ENCODE measurements at places on chromosomes 4 and X.

DNA sequence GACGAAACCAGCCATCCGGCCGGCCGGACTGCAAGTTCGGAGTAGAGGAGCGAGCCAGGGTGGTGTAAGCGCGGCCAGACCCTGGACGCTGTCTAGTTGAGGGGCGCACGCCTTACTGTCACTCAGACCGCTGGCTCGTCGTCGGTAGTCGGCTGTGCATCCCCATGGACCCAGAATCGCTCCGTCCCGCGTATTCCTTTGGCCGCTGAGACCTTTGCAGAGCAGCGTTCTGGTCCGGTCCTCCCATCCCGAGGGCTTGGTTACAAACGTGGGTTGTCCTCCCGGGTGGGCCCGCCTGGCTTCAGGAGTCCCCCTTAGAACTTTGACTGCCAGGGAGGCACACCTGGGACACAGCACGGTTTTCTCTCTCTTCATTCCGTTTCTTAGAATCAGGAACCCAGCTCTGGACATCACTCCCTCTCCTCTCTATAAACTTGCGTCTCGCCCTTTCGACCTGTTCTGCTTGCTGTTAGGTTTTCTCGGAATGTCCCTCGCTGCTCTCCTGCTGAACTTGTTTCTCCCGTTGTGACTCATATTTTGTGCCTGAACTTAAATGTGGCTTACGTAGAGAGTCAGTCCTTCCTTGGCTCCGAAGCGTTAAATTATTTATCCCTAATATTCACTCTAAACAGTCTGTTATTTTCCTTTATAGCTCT lies 672 bp downstream of the PGM2 start:
- DNase-seq = no peak

GRCh38 chr4:84484236-84484635 lies 14.9 kb downstream of the NKX6-1 start:
- DNase-seq = no peak

GRCh38 chrX:38473701-38474100 lies 87.6 kb upstream of the TSPAN7 start:
- no peak for DNase-seq

DNA sequence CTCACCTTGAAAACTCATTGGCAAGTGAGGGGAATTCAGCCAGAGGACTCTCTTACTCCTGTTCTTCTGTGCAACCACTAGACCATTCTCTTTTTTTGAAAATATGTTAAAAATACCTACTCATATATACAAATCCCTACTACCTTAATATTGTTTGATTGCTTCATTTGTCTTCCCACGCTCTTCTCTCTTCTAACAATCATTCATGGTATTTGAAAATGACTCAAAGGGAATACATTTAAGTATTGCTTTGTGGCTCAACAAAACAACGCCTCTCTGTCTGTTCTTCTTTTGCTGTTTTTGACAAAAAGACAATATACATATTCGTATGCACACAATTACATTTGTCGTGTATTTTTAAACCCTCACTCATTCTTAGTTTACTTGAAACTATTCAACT lies 589.4 kb downstream of the ANKRD50 start:
- no peak for DNase-seq

DNA sequence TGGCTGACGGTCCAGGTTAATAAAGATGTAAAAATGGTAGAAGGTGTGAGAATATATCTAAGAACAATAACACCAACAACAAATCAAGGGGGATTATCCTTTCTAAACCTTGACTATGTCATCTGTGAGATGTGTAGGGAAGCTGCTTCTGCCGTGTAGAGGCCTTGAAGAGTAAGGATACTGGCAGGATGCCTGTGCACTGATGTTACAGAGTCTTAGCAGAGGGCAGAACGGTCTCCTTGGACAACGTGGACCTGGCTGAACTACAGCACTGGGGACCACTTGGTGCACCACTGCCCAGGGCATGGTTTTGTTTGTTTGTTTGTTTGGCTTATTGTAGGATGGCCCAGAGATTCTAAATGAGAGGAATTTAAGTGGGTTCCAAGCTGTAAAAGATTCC lies 33.5 kb downstream of the GPAT3 start:
- no peak for DNase-seq

DNA sequence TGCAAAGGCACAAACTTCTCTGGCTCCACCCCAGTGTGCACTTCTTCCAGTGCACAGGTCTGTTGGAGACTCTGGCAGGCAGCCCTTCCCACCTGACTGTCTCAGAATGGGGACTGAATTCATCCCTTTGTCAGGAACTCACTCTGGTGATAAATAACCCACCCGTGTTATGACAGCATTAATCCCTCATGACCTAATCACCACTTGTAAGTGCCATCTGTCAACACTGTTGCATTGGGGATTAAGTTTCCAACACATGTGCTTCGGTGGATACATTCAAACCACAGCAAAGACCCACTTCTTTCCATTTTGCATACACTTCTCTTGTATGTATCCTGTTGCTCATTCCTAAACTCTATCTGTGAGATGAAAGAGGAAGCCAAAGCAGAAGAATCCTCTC lies 1002.9 kb upstream of the IGFBP7 start:
- DNase-seq = no peak

- peak; percentile 24 for DNase-seq
Measured at GRCh38 chrX:55057675-55058249, 17.1 kb upstream of the PAGE2B start.

DNA sequence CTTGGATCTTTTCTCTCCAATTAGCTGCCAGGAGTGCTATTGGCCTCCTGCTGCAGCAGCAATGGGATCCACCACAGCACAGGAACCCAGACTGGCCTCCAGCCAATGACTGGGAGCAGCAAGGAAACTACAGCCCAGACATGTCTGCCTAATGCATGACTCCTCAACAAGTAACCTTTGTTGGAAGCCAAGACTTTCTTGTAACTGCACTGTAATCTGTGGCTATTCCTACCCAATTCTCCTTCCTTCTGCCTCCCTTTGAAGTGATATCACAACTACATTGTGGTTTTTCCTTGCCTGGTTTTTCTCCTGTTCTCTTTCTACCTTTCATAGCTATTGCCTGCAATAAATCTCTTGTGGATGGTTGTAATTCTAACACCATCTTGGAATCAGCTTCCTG lies 39.8 kb downstream of the SNCA start:
- no peak for DNase-seq

DNA sequence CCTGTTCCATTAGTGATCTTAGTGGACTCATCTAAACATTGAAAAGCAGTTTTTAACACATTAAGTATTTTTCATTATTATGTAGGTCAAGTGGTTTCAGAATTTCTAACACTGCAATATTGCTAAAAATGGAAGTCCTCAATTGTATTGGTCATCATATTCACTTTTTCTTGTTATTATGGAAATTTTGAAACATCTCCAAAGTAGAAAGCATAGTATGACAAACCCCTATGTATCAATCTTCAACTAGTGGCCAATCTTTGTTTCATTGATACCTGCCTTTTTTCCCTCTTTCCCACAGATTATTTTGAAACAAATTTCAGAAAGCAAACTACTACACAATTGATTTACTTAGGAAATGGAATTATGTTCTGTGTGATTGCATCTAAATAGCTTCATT lies 14.5 kb upstream of the ABCG2 start:
- no peak for DNase-seq

DNA sequence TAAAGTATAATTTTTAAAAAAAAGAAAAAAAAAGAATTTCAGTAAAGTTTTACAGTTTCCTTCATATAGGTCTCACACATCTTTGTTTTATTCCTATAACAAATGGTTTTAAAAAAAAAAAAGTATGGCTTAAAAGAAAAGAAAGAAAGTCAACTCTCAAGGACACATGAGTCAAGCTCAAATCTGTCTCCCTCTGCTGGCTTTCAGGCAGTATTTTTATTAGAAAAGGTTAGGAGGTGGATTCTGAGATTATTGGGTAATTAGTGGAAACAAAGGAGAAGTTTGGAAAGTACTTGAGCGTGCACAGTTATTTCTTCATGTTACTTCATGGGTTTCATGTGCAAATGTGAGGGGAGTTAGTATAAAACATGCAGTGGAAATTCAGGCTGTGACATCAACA lies 36.6 kb upstream of the BTC start:
- DNase-seq = no peak

GRCh38 chr4:128159967-128160366 lies 98.9 kb downstream of the LARP1B start:
- no peak for DNase-seq

- no peak for DNase-seq
Measured at GRCh38 chr4:48290146-48290772, 20.6 kb upstream of the TEC start.

GRCh38 chr4:94262163-94263016 lies 54.7 kb downstream of the SMARCAD1 start:
- no peak for DNase-seq

GRCh38 chr4:28921886-28922285 lies 1798.3 kb upstream of the PCDH7 start:
- DNase-seq = no peak

DNA sequence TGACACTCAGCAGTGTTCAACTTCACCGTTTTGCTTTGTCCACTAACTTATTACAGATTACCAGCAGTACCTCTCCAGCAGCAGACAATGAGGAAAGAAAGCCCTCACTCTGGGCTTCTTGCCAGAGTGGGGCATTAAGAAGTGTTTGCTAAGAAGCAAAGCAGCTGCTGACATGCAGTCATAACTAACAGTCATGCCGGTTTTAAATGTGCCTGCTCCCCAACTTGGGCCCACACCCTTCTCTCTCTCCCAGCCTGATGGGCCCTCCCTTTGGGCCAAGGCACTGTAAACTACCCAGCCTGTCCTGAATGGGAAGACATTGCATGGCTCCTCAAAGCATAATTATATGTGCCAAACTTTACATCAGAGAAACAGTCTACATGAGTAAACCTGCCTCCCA lies 54.6 kb upstream of the HHIP start:
- DNase-seq = no peak

- DNase-seq = no peak
Measured at GRCh38 chr4:20592013-20592412, 108.2 kb upstream of the PACRGL start.

DNA sequence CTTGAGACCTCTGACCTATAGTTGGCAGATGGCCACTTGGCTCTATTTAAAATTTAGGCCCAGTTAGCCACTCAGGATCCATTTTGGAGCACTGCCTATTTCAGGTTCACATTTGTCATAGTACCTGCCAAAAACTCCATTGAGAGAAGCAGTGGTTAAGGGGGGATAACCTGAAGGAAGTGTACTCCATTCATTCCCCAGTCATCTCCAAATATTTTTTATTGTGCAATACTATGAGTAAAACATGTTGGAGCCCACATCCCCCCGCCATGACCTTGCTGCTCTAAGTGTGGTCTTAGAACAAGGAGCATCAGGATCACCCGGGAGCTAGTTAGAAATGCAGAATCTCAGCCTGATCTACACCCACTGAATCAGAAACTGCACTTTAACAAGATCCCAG lies 21.1 kb downstream of the PLP1 start:
- DNase-seq = no peak

- no peak for DNase-seq
Measured at GRCh38 chr4:77564231-77564630, 41.4 kb upstream of the CXCL13 start.

DNA sequence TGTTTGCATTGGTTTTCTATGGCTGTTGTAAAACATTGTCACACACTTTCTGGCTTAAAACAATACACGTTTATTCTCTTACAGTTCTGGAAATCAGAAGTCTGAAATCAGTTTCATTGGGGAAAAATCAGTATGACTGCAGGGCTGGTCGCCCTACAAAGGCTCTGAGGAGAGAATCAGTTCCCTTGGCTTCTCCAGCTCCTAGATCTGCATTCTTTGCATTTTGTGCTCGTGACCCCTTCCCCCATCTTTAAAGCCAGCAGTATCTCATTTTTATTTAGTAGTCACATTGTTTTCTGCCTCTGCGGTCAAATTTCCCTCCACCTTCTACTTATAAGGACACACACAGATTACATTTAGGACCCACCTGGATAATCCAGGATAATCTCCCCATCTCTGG lies 849.7 kb upstream of the GRID2 start:
- no peak for DNase-seq

- no peak for DNase-seq
Measured at GRCh38 chr4:175584901-175585300, 227.2 kb downstream of the GPM6A start.

DNA sequence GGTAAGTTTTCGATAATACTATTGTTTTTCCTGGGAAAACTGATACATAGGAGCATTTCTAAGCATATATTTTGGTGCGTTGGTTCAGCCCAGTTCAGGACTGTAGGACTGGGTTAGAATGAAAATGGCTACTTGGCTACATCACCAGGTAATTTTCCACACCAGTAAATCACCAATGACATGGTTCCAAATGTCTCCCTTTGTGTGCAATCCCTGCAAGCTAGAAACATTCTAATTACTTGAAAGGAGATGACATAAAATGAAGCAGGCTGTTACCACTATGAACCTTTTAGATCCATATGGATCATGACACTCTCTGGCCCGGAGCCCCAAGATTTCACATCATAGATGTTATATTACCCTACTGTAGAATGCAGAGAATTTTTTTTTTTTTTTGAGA lies 577.4 kb upstream of the FTHL17 start:
- DNase-seq = no peak

DNA sequence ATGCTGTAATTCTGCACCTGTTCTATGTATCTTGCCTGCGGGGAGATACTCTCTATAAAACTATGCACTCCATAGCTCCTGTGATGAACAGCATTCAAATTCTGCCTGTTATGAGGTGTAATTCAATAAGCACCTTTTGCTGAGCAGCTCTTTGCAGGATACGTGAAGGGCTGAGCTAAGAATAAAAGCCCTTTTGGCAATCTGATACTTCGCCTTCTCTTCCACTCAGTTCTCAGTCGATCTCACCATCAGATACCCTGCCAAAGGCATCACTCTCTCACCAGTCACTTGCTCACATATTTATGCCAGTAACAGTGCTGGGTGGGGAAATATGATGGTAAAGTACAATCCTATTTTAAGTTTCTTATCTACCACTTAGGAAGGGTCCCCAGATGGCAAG lies 67.2 kb downstream of the RPS3A start:
- DNase-seq = no peak

- no peak for DNase-seq
Measured at GRCh38 chr4:41232856-41233255, 18.5 kb upstream of the APBB2 start.

DNA sequence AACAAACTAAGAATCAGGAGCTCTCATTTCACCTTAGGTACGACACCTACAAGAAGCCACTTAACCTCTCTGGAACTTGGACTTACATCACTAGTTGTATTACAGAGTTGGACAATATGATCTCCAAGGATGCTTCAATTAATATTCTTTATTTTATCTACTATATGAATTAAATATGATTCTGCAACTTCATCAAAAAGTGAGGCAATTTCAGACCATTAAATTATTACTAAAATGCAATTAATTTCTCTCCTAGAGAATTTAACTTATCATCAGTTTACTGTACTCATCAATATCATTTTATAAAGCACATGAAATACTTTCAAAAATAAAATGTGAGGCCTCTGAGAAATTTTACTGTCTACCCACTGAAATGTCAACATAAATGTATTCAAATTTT lies 33.9 kb downstream of the SLC39A8 start:
- DNase-seq = no peak

DNA sequence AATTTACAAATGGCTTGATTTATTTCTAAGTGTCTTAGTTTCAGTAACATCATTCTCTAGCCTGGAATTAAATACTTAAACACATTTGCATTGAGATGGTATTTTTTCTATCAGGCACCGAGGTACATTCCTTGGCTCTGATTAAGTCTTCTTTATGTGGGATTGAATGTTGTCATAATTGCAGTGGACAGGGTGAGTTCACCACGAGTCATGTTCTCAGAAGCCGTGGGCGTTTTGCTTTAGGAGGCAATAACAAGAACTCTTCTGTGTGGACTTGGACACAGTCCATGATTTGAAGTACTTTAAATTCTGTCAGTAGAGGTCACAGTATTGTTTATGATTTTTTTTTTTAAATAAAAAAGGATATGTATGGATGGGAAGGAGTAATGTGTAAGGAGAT lies 57.1 kb upstream of the EFHC2 start:
- DNase-seq = peak; percentile 20
